Left cardiac atrium (tissue), 4 donors: ENCODE measurements at places on chromosomes 7 and 10. TPM values are rescaled to one million over a fixed set of nuclear protein-coding genes. Genes with fewer than 3 reads are reported as not detected.

DNA sequence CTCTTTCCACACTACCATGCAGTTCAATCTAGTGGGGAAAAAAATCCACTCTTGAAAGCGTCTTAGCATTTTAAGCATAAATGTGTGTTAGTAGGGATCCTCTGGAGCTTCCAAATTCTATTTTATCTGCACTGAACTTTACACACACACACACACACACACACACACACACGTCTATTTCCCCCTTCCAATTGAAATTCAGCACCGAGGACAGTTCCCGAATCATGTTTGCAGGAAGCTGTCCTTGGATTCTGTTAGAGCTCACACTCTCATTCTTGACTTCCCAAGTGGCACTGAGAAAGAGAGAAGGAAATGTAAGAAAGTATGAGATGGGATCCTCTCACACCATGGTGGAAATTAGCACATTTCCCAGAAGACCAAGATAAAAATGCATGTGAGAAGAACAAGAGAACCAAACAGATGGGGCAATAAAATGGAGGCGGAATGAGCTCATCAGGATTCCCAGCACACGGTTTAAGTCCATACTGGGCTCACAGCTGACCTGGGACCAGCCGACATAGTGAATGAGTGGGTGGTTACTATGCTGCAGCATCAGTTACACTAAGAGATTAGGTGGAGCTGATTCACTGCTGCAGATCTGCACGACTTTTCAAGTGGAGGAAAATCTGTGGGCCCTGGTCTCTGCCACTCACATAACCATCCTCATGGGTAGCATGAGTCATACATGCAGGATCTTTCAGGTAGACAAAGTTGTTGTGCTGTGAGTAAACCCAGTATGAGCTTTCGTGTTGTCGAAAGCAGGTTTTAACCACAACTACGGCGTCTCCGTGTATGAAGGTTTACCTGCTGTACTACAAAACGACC is 3.3 kb upstream of the NPTX2 start:
- no peak for DNase-seq

NANOS1 gene
- 5.0 TPM for total RNA-seq

GRCh38 chr7:84200859-84201258 is 6.3 kb upstream of the SEMA3A start:
- no peak for DNase-seq

ZNF365 gene
- total RNA-seq = 3.7 TPM

FGF8 gene
- not detected for total RNA-seq

- DNase-seq = no peak
Measured at GRCh38 chr10:42972946-42973345, 103.9 kb upstream of the RET start.

DNA sequence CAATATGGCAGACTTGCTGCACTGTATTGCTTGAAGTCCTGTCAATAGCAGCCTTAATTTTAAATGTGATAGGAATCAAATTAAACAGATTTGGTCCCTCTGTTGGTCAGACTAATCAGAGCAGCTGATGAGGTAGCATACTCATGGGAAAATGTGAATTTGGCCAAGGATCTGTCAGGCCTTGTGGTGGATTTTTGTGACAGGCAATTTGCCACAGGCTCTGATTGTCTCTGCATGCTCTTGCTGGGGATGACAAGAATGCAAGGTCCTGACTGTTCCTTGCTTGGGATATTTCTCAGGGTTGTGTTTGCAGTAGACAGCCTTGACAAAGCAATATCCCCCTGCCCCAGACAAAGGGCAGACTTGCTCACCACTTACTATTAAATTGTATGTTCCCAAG is 41.5 kb upstream of the GARS1 start:
- no peak for DNase-seq

GRCh38 chr10:96991313-96991841 is 159.3 kb downstream of the LCOR start:
- no peak for DNase-seq

DNA sequence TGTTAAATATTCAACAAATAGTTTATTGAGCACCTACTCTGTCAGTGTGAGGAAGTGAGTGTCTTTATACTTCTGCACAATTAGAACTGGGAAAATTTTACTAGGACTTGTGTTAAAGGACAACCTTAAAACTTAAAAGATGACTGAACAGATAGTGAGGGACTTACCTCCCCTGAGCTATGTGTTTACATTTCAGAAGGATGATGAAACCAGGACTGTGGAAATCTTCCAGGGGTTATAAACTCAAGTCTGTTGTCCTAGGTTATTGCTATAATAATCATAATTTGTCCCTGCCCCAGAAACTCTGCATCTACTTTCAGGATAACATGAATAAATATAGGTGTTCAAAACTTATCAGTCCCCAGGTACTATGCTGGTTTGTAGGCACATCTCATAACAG is 261.0 kb upstream of the MKLN1 start:
- DNase-seq = no peak

DNA sequence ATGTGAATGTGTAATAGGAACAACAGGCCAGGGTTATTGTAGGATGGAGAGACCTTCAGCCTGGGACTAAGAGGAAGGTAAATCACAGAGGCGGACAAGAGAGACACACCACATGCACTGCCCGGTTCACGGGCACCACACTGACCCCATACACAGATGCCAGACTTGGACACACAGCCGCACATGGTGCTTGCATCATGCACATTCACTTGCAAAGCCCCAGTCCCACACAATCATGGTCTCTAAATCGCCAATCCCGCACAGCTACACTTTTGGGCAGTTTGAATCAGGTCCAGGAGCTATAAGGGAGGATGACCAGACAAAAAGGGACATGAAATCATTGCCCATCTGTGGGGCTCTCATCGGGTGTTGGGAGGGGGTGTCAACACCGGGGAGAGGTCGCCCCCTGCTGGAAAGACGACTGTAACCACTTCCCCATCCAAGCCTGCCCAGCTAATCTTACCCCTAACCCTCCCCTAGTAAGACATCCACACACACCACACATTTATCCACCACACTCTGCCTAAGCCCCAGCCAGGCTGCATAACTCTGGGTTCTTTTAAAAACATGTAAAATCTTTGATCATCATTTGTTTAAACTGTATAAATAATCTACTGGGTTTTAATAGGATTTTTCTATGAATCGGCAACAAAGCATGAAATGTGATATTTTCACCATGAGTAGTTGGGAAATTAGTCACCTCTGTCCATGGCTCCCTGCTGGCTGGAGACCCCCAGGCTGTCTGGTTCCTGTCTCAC is 40.5 kb upstream of the SLF2 start:
- DNase-seq = no peak

GRCh38 chr7:118252087-118252486 is 27.6 kb downstream of the ANKRD7 start:
- DNase-seq = no peak

- DNase-seq = no peak
Measured at GRCh38 chr10:125206623-125207022, 46.3 kb upstream of the CTBP2 start.

GRCh38 chr10:133397938-133398337 is 4.0 kb downstream of the MTG1 start:
- no peak for DNase-seq

NRG3 gene
- total RNA-seq = 0.79 TPM

GRCh38 chr10:32621969-32622368 is 176.0 kb downstream of the CCDC7 start:
- DNase-seq = no peak

- DNase-seq = no peak
Measured at GRCh38 chr10:72426986-72427385, 72.3 kb upstream of the DNAJB12 start.

DNA sequence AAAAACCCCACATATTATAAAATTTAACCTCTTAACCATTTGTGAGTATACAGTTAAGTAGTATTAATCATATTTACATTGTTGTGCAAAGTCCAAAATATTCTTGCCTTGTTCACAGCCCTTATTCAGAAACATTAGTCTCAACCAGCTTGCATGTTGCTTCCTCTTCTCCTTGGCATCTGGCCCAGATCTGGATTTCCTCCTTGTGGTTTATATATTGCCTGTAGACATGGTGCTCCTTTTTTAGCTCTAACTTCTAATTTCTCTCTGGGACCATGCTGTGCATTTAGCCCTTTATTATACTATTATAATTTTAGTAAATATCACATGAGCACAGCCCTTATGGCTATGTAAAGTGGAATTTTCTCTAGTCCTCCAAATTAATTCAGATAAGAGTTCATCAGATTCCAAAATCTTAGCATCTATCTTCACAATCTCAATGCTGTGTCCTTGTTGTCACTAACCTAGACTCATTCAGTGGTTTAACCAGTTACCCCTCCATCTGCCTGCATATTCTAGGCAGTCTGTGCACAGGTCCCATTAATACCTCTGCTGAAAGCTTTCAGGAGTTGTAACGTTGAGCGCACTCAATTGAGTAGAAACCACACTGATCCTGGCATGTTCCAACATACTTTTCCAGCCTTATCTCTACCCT is 7.9 kb downstream of the CPED1 start:
- peak; percentile 75 for DNase-seq

TMEM213 gene
- not detected for total RNA-seq

GRCh38 chr10:115321360-115321759 is 228.2 kb downstream of the ATRNL1 start:
- no peak for DNase-seq

ANK3 gene
- total RNA-seq = 142 TPM

DNA sequence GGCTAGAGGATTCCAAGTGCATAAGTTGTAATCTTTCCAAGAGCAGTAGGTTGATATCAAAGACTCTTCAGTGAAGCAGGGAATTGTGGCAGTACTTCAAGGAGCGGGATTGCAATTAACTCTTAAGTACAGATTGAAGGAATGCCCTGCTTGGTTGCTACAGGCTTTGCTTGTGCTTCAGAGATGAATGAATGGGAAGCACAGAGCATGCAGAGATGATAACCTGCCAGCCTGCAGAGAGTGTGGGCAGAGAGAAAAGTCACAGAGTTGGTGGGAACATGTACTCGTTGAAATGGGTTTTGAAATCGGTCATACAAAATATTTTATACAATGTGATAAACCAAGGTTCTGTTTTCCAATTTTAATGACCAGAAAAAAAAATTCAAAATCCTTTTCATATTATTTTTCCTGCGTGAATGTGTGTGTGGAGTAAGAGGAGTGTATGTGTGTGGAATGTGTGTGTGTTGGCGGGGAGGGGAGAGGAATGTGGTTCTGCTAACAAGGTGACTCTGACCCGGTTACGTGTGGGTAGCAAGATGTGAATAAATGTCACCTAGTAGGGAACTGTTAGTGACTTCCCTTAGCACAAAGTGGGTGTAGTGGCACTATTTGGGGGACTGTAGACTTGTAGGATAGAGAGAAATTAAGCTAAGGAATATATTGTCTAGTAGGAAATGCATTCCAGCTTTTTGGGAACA is 697.8 kb downstream of the GATA3 start:
- DNase-seq = no peak

- no peak for DNase-seq
Measured at GRCh38 chr10:22491480-22491879, 146.2 kb downstream of the SPAG6 start.

IDI2 gene
- not detected for total RNA-seq

DNA sequence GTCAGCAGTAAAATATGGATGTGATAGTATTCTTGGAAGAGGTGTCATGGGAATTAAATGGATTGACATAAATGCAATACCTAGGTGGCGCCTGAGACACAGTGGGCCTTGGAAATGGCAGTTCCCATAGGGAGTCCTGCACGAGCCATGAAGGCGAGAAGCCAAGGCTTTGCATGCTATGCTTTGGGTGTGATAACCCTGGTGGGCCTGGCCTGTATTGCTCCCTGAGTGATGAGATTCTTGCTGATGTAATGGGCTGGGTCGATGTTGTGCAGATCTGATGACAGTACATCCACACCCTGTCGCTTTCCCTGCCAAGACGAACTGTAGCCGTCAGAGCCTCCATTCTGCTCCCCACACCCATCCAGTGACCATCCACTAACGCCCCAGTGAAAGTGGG is 46.4 kb downstream of the CREB5 start:
- peak; percentile 24 for DNase-seq

GRCh38 chr7:131013716-131014115 is 279.7 kb upstream of the KLF14 start:
- DNase-seq = no peak

GRCh38 chr7:43395351-43395750 is 187.6 kb upstream of the STK17A start:
- no peak for DNase-seq

GRCh38 chr7:38940774-38941173 is 31.8 kb upstream of the VPS41 start:
- no peak for DNase-seq

SPDYE1 gene
- not detected for total RNA-seq

DKK1 gene
- total RNA-seq = not detected

GRCh38 chr7:73427902-73428787 is 5.4 kb upstream of the FZD9 start:
- no peak for DNase-seq

DNA sequence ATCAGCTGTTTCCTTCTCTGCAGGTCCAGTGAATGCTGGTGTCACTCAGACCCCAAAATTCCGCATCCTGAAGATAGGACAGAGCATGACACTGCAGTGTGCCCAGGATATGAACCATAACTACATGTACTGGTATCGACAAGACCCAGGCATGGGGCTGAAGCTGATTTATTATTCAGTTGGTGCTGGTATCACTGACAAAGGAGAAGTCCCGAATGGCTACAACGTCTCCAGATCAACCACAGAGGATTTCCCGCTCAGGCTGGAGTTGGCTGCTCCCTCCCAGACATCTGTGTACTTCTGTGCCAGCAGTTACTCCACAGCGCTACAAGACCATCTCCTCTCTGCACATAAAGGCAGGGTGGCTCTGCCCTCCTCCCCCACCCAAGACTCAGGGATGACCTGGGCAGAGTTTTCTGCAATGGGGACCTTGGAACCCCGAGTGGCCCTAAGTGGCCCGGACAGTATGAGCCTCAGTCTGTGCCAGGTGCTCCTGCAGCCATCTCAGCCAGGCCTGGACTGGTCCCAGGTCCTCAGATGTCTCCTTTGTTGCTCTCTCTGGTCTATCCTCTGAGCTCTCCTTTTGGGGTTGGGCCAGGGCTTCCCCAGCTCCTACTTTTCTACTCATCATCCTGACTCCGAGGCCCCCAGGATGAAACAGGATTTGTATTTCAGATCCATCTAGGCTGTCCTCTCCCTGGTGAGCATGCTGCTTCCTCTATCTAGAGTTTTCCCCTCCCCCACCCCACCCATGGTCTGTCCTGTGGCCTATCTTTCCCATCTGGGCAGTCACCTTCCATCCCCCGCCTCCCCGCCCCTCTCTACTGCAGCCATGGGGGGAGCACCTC is 212.1 kb upstream of the PRSS58 start:
- no peak for DNase-seq

AOAH gene
- 2.7 TPM for total RNA-seq

DNA sequence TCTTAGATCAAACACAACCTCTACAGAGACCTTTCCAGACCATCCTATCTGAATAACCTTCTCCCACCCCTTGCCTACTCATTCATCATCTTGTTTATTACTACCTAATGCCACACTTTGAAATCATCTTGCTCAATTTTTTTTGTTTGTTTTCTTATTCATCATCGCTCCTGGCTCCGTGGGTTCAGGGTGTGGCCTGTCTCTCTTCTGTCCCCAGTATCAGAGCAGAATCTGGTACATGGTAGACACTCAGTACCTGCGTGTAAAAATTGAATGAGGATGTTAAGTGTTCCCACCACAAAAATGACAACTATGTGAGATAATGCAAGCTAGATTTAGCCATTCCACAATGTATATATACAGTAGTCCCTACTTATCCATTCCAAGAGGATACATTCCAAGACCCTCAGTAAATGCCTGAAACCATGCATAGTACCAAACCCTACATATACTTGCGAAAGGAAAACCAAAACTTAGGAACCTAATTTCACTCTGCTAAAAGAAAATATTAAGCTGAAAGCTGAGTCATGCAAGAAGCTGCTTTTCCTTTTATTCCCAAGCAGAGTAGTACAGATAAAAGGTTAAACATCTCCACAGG is 72.1 kb upstream of the SEC61G start:
- no peak for DNase-seq
